Left ventricle myocardium superior (tissue), 1 donor: ENCODE measurements at places on chromosomes 1 and 21.

GRCh38 chr1:117412472-117412871 is 45.2 kb downstream of the MAN1A2 start:
- no peak for DNase-seq

DNA sequence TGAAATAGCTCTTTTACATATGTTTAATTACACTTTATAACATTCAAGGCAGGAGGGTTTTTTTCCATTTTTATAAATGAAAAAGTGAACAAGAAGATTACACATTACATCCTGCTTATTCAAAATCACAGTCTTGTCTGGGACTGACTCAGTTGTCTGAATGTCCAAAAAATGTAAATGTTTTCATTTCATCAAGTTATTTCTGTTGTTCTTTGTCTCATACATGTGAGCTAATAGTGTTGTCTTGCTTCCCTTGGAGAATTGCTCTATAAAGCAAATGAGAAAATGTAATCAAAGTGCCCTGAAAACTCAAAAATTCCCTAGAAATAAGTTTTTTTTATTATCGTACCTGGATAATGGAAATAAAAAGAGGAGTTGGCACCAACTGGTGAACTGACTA is 242.9 kb downstream of the GRIK1 start:
- no peak for DNase-seq

DNA sequence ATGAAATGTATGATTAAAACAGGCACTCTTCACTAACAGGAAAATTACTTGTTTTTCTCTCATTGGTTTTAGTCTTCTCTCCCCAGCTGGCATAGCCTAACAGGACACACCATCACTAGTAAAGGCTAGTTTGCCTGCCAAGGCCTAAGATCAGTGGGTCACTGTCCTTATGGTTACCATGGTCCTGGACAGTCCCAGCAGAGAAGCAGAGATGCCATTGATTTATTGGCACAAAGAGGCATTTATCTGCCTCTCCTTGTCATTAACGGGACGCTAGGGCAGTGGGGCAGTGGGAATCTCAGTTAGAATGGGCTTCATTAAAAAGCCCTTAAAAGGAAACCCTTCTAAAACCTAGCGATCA is 13.9 kb downstream of the CD247 start:
- DNase-seq: no peak

DNA sequence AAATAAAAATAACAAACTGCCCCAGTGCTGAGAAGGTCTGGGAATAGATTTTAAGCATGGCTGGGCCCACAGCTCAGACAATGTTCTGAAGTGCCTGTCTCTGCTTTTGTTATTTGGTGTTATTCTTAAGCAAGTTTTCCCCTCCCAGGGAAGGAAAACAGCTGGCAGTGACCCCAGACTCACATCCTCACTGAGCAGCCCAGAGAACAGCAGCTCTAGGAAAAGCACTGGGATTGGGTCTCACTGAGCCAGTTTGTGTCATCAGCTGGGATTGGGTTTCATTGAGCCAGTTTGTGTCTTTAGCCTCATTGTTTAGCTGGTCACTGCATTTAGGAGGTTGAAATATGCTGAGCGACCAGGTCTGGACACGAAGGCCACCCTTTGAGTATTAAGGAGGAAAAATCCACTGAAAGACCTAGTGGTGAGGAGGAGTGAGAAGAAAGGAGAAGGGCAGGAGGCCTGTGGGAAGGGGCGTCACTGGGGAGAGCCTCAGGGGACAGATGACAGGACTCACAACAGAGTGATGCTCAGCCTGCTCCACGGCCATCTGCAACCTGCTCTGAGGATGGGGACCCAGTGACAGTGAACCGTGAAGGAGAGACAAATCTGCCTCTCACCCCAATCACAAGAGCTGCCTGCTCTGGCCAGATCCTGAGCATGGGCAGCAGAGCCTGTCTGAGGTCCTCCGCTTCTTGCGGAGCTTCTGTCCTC is 103.8 kb downstream of the TOMM20 start:
- no peak for DNase-seq

GRCh38 chr1:242718967-242719366 is 194.5 kb upstream of the PLD5 start:
- DNase-seq: no peak
